ENCODE measurements at places on chromosomes 2 and 18. TPM values are rescaled to one million over a fixed set of nuclear protein-coding genes. Genes with fewer than 3 reads are reported as not detected.

DNA sequence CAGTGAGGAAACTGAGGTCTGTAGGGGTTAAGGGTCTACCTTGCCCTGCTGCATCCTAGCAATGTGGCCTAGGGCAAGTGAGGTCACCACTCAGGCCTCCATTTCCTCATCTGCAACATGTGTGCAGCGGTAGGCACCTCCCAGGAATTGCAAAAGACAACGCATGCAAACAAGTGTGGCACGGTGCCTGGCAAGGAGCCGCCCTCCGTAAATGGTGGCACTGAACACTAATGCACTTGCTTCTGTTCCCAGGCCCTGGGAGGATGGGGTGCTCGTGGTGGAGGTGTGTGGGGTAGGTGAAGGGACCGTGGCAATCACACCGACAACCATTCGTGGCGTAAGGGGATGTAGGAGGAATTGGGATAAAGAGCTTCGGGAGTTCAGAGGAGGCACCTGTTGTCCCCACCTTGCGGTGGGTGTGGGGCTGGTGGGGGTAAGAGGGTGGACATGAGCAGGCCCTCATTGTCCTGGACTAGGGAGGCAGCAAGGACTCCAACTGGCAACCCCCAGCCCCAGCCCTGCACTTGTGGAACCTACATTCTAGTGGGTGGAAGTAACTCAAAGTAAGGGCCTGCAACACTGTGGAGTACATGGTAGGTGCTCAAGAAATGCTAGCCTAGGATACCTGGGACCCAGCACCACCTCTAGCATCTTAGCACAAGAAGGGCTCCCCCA is 26.0 kb downstream of the ATOH8 start:
- no peak for DNase-seq

DNA sequence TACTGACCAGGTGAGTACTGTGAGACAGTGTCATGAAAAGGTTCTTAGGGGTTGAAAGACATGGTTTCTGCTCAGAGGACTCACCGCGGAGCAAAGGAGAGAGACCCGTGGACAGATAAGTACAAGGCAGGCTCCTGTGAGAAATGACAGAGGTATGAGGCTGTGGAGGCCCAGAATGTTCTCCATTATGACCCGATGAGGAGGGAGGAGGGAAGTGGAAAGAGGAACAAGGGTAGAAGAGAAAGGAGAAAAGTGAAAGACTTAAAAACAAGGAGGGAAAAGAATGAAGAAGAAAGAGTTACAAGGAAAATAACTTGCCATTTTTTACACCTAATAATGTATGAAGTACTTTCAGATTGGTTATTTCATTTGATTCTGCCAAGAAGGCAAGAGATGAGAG is 29.8 kb downstream of the MAPRE3 start:
- no peak for DNase-seq

DNA sequence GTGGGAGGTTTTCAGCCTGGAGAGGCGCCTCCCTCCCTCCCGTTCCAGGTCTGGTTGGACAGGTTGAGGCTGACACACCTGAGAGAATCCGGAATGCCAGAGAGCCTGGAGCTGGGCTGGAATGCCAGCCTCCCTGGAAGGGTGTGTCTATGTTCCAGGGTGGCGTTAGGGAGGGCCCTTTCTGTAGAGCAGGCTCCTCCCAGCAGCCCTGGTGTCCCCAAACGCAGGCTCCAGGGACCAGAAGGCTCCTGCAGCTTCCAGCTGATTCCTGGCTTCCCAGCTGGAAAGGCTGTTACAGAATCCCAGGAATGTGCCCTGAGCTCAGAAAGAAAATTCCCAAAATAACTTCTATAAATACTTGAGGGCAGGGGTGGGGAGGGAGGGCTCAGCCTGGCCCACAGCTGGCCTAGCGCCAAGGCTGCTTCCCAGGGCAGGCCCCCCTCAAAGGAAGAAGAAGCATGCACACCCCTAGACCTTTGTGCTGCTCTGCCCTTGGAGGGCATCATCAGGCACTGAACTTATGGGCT is 85.4 kb downstream of the STPG4 start:
- peak; percentile 60 for DNase-seq

DNA sequence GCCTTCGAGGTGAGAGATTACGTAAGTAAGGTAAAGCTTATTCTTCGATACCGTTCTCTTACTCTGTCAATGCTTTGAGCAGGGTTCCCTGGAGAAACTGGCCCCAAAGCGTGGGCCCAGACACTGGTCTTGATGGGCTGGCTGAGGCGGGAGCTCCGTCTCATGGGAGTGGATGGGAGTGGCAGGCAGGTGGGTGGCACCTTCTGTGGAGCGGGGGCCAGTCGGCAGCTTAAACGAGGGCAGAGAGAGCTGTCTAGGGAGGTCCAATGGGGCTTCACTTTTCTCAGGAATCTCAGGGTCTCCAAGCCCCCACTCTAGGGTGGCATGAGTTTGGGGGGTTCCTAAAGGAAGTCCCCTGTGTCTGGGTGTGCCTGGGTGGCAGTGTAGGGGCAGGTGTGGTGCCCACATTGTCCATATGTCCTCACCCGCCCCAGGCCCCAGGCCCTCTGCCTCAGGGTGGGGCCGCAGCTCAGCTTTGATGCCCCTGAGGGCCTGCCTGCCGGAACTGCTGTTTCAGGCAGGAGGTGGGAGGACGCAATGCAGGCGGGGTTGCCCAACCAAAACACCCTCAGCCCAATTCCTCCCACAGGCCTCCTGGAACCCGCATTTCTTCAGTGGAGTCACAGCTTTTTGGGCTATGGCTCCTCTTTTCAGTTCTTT is 32.5 kb upstream of the FOSL2 start:
- peak; percentile 37 for DNase-seq

- no peak for DNase-seq
Observed at GRCh38 chr2:49053156-49053555, 101.2 kb downstream of the FSHR start.

DNA sequence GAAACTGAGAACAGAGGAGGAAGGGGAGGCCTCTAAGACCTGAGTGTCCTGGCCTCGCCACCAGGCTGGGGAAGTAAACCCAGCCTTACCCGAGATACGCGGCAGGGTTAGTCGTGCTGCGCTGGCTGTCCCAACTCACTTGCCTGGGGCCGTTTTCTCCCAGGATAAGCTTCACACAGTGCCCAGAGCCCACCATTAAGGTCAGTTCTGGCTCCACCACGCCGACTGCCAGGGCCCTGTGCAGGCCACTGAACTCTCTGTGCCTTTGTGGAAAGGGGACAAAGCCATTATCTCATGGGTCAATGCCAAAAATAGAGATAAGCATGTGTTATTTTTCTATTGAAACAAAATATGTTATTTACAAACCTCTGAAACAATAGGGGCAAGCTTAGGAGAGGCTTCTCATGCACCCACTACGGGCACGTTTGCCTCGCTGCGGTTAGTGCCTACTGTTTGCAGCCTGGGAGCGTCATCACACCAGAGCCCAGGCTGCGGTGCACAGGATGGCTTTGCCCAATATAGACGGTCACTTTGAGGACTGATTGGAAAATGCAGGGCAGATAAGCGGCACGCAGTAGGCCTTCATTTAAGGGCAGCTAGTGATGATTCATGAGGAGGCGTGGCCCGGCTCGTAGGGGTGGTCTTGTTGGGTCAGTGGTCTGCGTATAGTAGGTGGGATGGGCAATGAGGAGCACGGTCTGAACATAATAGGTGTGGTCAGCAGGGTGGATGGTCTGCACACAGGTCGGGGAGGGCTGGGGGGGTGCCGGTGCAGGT is 242.1 kb downstream of the GLI2 start:
- no peak for DNase-seq

DNA sequence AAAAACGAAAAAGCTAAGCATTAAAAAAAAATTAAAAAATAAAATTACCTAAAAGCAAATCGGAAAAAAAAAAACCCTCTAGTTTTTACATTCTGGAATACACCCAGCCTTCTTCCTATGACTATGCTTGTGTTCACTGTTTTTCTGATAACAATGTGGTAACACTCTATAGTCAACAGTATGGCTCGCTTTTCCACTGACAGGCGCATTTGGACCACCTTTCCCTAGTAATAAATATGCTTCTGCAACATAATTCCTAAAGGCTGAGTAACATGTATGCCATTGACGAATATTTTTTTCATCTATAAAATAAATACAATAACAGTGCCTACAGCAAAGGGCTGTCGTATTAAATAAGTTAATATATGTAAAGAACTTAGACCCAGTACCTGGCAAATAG is 27.9 kb downstream of the NOL10 start:
- no peak for DNase-seq

- DNase-seq, result no peak
Observed at GRCh38 chr2:105391763-105392662, 6.8 kb downstream of the FHL2 start.

DNA sequence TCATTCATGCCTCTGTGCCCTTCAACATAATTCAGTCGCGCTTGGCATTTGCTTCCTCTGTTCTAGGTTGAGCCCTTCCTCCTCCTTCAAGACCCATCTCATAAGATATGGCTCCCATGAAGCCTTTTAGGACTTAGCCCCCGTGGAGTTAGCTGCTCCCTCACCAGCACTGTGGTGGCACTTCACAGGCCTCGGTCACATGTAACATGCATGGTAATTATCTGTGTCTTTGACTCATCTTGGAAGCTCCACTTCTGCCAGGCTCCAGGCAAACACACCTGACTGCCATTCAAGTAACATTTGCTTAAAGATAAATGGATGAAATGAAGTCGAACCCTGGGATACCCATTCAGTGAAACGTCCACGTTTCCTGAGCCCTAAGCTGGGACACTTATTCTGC is 484.7 kb downstream of the EIPR1 start:
- no peak for DNase-seq

GRCh38 chr2:177283906-177284305 is 19.4 kb upstream of the NFE2L2 start:
- DNase-seq, result no peak

DNA sequence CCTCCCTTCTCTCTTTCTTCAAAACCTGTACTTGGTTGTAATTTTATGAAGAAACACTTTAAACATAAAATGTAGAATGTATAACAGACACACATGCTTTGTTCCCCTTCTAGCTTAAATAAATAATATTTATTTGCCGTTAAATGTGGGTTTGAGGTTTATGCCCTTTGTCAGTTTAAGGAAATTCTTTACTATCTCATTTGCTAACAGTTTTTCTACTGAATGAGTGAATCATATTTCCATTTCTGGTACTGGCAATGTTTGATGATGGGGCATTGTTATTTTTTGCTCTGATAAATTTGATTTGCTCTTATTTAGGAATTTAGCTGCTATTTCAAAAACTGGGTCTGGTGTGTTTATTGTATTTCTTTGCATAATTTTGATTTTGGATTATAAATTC is 555.6 kb downstream of the CCDC85A start:
- no peak for DNase-seq

CROCC2 gene
- total RNA-seq, result 2.4 TPM

ZNF804A gene
- 0.25 TPM for total RNA-seq

TMEM37 gene
- total RNA-seq, result 21.3 TPM

CCDC74A gene
- 10.5 TPM for total RNA-seq

IGFBP5 gene
- total RNA-seq, result 3,214 TPM

DNAJC5G gene
- total RNA-seq, result 0.56 TPM

TSPYL6 gene
- total RNA-seq, result 0.11 TPM

ARHGEF33 gene
- total RNA-seq, result 1.3 TPM

CIB4 gene
- not detected for total RNA-seq

HRH4 gene
- total RNA-seq, result not detected

AUP1 gene
- total RNA-seq, result 69.0 TPM

ANAPC1 gene
- total RNA-seq, result 36.5 TPM

Data from ovary (tissue), 10 donors.